ENCODE measurements at places on chromosomes 16 and 17.

GRCh38 chr16:53515811-53516210 lies 12.8 kb upstream of the AKTIP start:
- DNase-seq: no peak

DNA sequence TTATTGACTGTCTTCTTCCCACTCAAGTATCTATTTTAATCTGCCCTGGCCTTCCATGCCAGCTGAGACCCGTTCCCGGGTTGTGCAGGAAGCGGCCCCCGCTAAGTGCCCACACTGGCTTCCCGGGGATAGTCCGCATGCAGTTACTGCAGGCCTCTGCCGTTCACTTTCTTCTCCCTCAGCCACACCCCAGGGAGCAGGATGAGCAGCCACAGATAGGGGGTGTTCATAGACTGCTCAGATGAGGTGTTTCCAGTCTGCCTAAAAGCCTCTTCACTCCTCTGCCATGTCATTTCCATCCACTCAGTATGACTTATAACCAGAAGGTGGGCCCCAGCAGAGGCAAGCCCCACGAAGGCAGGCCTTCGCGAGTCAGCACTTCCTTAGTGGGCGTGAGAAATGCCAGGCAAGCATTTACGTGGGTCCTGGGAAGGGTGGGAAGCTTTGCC lies 7.7 kb downstream of the MED9 start:
- no peak for DNase-seq

- no peak for DNase-seq
These were observed 37.2 kb upstream of the TBX2 start for GRCh38 chr17:61362396-61362795.

DNA sequence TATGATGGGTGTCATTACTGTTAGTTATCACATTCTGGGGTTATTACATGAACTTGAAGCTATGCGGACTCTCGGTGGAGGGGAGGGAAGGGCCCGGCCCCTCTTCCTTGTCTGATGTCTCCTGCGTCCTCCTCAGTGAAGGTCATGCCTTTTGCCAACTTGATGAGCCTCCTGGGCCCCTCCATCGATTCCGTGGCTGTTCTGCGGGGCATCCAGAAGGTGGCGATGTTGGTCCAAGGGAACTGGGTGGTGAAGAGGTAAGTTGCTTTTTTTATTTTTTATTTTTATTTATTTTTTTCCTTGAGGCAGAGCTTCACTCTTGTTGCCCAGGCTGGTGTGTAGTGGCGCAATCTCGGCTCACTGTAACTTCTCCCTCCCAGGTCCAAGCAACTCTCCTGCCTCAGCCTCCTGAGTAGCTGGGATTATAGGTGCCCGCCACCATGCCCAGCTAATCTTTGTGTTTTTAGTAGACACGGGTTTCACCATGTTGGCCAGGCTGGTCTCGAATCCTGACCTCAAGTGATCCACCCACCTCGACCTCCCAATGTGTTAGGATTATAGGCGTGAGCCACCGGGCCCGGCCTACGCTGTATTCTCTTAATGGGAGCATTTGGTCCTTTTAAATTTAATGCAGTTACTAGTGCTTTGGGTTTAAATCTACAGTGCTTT lies 21.6 kb downstream of the POLR3E start:
- DNase-seq: peak; percentile 58

- no peak for DNase-seq
These were observed 160.3 kb downstream of the HS3ST3B1 start for GRCh38 chr17:14461227-14461548.

- DNase-seq: no peak
These were observed 124.5 kb downstream of the GAS7 start for GRCh38 chr17:10073941-10074340.

DNA sequence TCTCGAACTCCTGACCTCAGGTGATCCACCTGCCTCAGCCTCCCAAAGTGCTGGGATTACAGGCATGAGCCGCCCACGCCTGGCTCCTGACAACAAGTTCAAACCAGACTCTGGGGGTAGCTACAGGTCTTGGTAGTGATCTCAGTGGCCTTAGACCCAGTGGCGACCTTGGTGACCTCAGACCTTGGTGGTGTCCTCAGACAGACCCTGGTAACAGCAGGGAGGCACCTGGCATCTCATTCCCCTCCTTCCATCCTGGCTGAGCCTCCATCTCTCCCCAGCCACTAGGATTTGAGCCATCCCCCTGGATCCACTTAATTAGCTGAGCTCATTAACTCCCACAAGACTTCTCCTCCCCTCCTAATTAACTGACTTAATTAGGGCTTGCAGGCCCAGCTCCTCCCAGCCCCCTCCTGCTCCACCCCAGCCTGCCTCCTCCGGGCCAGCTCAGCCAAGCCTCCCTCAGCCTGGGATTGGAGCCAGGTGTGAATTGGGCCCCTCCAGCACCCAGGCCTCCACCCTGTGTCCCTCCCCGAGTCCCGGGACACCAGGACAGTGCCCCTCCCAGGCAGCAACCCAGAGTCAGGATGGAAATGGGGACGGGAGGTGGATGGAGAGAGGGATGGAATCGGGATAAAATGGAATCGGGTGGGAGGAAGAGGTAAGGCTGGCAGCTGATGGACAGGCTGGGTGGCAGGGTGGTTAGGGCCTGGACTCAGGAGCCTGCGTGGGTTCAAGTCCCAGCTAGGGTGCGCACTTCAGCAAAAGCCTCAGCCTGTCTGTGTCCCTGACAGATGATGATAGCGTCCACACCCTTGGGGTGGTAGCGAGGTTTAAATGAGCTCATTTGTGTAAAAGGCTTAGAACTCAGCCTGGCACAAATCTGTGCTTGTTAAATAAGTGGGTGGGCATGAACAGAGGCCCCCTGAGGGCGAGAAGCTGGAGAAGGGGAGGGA lies 11.2 kb upstream of the SBK1 start:
- DNase-seq: no peak

DNA sequence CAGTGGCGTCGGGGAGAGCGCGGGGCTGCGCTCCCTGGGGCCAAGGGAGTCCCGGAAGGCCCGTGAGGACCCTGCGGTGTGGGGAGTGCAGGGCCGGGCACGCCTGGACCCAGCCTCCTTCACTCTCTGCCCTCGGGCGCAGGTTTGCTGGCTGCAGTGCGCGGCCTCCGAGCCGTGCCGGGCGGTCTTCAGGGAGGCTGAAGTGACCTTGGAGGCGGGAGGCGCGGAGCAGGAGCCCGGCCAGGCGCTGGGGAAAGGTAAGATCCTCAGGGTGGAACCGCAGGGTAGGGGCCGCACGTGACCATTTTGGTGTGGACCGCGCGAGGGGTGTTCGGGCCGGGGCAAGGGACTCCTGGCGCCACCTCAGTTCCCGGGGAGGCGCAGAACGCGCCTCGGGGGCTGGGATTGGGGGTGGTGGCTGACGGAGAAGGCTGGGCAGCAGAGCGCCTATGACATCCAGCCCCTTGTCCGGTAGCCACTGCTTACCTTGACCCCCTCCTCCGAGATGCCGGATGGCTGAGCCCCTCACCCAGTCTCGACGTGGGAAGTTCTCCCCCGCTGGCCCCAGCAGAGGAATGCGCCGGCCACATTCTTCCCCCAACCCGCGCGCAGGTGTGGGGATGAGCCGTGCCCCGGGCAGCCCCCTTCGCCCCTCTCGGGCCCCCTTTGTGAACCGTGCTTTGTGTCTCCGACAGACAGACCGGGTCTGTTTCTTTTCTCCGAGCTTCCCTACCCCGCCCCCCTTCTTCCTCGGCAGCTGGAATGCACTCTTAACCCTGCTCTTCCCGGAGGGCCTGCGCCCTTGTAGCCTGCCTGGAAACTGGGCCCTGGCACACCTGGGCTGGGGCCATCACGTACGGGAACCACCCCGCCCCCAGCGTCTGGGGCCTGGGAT lies 631 bp downstream of the CDH3 start:
- no peak for DNase-seq

GRCh38 chr17:56912105-56912999 lies 1.5 kb downstream of the TRIM25 start:
- DNase-seq: no peak

- peak; percentile 91 for DNase-seq
These were observed at the start of gene AARSD1 for GRCh38 chr17:42964161-42964932. Gene AARSD1 (minus strand): TSS chr17:42964454. CDS start chr17:42964440, 14 bp downstream.

DNA sequence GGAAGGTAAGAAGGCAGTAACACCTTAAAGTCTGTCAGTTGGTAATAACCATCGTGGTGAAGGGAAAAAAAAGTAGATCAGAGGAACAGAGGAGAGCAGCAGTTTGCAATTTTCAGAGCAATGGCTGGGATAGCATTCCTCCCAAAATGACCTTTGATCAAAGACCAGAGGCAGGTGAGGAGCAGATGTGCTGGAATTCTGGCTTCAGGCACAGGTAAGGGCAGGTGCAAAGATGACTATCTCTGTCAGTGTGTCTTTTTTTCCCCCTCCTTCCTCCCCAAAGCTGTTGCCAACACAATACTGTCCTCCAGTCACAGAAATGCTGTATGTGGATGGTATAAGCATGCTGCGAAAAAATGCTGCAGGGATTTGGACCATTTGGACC lies 166.7 kb downstream of the XYLT1 start:
- DNase-seq: no peak

GRCh38 chr16:5551909-5552308 lies 454.3 kb upstream of the EEF2KMT start:
- DNase-seq: no peak
